Cardiac fibroblast (primary cell): ENCODE measurements at places on chromosomes 16 and 17.
A peak's percentile ranks its signal among the peaks of the same experiment; 100 is the strongest.

DNA sequence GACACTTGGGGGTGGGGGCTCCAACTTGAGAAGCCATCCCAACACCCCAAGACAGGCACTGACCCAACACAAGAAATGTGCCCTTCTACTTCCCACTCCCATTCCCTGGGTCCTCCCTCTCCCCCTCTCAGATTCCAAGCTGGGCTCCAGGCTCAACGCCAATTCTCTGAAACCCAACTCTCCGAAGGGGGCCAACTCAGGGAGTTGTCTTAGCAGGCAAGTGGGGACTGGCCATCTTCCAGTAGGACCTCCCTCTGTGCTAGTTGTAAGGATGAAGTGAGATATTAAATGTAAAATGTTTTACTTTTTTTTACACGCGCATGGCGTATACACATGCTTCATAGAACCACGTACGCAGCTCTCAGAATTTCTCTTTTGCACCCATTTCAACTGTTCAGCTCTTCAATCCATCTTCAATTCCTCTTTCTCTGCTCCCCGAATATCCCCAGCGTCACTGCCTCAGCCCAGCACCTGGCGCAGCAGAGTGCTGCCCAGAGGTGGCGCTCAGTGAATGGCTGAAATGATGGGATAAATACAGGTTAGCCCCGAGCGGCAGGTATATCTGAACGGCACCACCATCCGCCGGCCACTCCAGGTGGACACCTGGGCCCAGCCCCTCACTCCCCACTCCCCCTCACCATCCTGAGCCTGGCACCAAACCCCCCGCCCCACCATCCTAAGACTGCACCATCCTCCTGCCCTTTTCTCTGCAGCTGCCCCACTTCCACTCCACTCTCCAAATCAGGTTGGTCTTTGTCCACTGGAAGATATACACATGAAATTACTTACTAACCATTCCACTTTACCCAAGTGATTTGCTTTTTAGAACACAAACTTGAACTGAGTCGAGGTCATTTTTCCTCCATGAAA lies 43.9 kb upstream of the TNRC6C start:
- no peak for DNase-seq

DNA sequence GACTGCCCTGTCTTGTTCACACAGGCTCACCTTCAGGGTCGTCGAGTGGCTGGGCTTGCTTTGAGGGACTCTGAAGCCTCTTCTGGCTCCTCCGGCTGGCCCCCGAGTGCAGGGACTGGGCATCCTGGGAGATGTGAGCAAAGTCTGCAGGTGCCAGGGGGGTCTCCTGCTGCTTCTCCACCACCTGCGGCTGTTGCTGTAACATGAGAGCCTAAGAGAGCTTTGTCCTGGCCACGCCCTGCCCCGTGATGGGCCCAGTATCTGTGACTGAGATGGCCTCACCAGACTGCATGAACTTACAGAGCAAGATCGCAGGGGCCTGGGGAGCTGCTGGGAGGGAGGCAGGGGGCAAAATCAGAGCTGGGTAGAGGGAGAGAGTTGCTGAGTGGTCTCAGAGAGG lies 12.5 kb downstream of the ERN2 start:
- DNase-seq: no peak

DNA sequence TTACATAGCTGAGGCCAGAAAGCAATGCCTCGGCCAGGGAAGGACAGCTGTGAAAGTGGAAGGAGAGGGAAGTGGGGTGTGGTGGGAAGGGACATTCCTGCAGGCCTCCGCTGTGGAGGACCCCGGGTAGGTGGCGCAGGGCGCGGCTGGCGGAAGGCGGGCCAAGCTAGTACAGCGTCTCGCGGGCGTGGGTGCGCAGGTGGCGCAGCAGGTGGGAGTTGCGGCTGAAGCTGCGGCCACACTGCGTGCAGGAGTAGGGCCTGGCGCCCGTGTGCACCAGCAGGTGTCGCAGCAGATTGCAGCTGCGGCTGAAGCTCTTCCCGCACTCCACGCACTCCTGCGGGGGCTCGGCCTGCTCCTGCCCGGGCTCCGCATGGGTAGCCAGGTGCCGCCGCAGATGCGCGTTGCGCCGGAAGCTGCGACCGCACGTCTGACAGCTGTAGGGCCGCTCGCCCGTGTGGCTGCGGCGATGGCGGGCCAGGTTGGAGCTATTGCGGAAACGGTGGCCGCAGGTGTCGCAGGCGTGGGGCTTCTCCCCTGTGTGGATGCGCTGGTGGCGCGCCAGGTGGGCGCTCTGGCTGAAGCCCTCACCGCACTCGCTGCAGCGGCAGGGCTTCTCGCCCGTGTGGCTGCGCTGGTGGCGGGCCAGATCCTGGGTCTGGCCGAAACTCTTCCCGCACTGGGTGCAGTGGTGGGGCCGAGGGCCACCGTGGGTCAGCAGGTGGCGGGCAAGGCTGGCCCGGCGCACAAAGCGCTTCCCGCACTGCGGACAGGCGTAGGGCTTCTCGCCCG lies 10.0 kb downstream of the ZSCAN10 start:
- no peak for DNase-seq

DNA sequence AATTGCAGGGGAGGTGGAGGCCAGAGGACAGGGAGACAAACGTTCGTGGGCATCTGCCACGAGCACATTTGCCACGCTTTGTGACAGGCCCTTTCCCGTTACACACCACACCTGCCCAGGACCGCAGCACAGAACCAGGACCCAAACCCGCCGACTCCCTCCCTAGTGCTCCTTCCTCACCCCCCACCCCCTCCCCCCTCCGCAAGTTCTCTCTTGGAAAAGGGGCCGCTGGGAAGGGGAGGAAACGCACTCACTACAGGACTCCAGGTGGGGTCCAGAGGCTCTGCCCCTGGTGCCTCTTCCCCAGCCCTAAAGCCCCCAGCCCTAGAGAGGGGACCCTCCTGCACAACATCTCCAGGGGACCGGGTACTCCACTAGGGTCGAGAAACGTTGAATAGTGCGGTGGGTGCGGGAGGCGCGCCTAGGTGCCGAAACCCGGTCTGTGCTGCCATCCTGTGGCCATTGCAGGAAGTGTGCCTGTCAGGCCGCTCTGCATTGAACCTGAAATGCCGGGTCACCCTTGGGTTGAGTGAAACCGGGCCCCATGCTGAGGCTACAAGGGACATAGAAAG lies 21.9 kb upstream of the EIF1 start:
- DNase-seq: peak; percentile 75

GRCh38 chr16:401468-402348 lies at the start of gene DECR2:
Gene DECR2 (plus strand): TSS chr16:401885. CDS start chr16:401964, 79 bp downstream.
- DNase-seq: peak; percentile 94

GRCh38 chr17:81244358-81245023 lies 5.4 kb downstream of the NDUFAF8 start:
- no peak for DNase-seq

DNA sequence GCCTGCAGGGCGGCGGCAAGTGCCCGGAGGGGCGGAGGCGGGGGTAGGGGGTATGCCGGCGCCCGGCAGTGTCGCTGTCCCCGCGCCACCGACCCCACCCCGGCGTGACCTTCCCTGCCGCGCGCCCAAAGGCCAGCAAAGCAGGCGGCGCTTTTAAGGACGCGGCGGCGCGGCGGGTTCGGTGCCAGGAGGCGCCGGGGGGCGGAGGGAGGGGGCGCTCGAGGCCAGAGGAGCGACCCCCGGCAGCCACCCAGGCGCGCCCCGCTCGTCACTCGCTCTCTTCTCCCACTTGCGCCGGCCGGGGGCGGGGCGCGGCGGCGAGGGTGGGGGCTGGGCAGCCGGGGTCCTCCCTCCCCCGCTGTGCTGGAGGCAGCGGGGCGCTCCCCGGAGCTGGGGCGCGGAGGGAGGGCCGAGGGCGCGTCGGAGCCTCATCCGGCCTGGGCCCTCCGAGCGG lies 8.6 kb upstream of the BAHCC1 start:
- no peak for DNase-seq

DNA sequence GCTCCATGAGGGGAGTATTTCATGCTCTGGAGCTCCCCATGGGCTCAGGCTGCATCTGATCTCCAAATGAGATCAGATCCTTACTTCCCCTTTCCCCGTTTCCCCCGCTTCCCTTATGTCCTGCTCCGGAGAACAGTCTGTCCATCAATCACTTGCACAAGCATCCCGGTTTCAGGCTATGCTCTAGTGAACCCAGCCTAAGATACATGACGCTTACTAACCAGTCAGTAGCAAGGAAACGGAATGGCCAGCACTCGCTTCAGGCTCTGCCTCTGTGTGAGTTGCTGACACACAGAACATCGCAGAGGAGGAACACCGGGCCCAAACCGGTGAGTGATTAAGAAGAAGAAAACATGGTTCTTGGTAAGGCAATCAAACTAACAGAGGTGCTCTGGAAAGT lies 9.4 kb upstream of the ATP5MC1 start:
- no peak for DNase-seq

- DNase-seq: peak; percentile 89
Measured at GRCh38 chr16:66660422-66661209, 35.9 kb downstream of the CMTM4 start.

- DNase-seq: peak; percentile 84
Measured at GRCh38 chr16:19505600-19506303, 16.1 kb downstream of the GDE1 start.

GRCh38 chr17:74402048-74402447 lies 29.8 kb upstream of the GPRC5C start:
- no peak for DNase-seq
